ENCODE measurements at places on chromosomes 2 and 18.

DNA sequence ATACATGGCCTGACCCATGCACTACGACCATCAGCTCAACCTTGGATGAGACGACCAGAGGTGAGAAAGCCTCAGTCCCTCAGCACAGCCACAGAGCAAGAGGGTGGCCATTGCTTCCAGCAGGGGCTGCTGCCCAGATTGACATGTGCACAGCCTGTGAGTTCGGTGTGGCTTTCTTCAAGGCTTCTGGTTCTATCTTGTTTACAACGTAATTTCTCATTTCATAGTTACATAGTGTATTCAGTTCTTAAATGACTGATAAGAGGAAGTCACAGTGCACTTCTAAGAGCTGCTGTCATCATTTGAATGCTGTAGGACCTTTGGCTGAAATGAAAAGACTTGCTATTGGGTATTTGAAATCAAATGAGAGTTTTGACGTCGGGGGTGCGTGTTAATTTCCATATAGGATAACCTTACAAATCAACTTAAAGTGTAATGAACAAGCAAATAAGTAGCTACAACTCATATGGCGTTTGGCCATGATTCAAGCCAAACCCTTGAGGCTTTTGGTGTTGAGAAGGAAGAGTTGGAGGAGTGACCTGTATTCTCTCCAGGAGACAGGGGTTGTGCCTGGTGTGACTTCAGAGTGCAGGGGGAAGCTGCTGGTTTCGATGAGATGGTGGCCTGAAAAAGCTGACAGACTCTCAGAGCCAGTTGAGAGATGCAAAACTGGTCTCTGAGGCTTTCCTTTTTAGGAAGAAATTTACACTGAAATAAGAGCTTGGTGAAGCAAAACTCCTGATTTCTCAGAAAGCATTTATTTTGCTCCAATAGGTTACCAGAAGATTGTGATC lies 51.0 kb downstream of the TSHZ1 start:
- DNase-seq = no peak

DNA sequence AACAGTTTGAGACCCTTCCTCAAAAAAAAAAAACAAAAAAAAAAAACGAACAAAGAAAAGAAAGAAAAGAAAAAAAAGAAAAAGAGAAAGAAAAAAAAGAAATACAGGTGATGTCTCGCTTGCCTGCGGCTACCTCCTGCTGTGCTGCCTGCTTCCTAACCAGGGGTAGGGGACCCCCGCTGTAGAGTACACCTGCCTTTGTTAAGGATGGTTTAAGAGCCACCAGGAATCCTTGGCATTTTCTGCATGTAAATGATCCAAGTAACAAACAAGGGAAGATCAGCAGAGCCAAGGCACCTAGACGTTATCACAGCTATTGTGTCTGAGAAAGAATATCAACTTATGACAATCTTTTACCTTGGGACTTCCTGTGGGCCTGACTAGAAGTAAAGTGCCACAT lies 856.8 kb upstream of the GCFC2 start:
- DNase-seq = no peak

- DNase-seq = no peak
Measured at GRCh38 chr18:52553441-52553840, 213.4 kb downstream of the DCC start.

DNA sequence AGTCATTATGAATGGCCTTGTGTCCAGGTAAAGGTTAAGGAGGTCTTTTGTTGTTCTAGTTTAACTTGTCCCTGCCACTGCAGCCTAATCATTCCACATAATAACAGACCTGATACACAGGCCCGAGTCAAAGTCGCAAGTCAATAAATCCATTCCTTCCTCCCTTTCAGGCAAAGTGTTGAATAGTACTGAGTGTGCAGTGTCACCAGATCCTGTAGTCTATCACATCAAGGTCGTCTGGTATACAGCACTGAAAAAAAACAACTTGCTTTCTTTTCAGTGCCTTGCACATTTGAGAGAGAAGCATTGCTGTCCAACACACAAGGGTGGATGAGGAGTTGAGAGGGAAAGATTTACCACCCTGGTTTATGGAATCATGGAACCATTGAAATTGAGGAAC lies 606.2 kb downstream of the BCL11A start:
- no peak for DNase-seq

- no peak for DNase-seq
Measured at GRCh38 chr2:59627599-59627998, 925.9 kb downstream of the BCL11A start.

GRCh38 chr2:230888824-230889400 lies 24.2 kb downstream of the ITM2C start:
- DNase-seq = no peak

DNA sequence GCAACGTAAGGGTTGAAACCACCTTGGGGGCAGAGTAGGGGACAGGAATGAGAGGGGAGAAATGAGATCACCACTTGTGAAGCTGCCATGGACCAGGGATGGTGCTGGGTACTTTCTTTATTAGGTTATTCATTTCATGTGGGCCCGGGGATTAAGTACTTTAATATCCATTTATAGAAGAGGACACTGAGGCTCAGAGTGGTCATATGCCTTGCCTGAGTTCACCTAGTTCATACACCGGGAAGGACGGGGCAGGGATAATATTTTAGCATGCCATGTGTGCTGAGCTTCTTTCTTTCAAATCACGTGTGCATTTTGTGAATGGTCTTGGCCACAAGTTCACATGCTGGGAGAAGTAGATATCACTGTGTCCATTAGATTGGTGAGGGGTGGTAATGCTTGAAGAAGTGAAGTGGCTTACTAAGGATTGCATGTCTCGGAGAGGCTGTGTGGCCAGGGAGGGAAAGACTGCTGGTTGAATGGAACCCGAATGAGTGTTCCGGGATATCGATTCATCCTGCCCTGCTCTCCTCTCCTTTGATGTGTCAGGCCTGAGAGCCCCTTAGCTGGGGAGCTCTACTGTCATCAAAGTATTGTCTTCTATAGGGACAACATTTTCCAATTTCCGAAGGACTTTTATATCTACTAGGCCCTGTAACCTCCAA lies 187.1 kb downstream of the MYCN start:
- no peak for DNase-seq

DNA sequence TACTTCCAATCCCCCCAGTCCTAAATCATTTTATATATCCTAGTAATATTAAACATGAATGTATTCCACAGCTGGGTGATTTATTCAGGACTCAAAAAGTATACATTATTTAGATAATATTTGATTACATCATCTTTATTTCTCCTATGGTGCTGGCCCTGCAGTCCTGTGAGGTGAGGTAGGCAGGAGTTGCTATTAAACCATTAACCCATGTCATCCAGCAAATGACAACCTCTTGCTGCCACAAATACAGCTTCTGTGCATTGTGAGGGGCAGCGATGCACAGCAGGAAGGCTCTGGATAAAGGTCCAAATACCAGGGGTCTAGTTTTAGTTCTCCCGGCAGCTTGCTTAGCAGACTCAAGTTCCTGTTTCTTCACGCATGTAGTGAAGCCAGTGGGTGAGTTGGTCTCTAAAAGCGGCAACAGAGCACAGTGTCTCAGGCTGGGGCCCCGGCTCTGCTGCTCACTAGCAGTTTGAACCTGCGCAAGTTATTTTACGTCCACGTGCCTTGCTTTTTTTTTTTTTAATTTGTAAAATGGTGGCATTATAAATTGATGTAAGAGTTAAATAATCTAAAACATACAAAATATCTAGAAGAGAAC lies 36.1 kb downstream of the INSIG2 start:
- DNase-seq = no peak

GRCh38 chr2:71604726-71605120 lies 151.4 kb downstream of the DYSF start:
- DNase-seq = no peak

DNA sequence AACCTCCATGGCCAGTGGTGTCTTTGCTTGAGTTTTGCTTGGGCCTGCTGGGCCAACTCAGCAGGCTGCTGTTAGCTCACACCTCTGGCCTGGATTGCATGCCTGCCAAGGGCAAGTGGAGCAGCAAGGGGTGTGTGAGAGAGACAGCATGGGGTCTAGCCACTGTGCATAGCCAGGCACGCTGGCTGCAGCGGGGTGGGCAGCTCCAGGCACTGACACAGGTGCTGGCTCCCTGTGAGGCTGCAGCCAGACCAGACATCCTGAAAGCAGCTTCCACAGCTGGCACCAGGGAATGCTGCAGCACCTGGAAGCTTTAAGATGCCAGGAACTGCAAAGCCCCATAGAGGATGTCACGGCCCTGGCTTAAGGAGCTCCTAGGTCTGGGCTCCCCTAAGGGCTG lies 376.4 kb upstream of the VWC2L start:
- DNase-seq = no peak

DNA sequence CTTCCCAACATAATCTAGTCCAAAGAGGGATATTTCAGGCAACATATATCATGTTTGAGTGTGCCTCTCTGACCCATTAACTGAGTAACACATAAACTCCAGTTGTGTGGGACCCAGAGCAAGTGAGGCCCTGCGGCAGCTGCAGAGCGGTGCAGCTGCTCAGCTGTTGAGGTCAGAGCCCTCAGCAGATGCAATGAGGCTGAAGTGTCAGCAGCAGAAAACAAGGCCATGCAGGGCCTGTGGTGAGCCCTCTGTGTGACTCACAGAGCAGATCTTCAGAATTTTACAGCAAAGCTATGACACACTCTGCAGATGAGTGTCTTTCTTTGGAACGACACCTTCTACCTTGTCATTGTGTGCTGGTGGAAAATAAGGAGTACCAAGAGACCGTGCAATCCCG lies 168.5 kb downstream of the CBLN2 start:
- DNase-seq = no peak

- no peak for DNase-seq
Measured at GRCh38 chr18:37484983-37485834, 80.4 kb downstream of the CELF4 start.

GRCh38 chr2:160538559-160539355 lies 45.1 kb upstream of the RBMS1 start:
- DNase-seq = no peak

GRCh38 chr2:235779444-235779896 lies 285.6 kb downstream of the AGAP1 start:
- DNase-seq = no peak

GRCh38 chr2:216774620-216775019 lies 79.3 kb upstream of the IGFBP5 start:
- DNase-seq = no peak

GRCh38 chr2:25331686-25332365 lies 9.9 kb downstream of the DNMT3A start:
- DNase-seq = no peak

DNA sequence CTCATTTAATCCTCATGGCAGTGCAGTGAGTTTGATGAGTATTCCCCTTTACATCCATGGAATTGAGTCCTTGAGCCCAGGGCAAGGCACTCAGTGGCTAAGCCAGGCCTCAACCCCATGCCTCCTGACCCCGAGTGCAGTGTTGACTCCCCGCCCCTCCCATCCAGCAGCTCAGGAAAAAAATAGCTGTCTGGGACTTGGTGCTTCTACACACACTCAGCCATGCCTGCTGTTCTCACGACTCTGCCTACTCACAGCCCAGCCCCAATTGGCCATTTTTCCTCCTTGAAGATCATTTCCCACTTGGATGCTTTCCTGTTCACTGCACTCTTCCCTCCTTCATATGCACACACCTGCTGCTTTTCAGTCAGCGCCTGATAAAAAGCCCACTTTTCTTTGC lies 8.8 kb downstream of the FOSL2 start:
- DNase-seq = no peak

DNA sequence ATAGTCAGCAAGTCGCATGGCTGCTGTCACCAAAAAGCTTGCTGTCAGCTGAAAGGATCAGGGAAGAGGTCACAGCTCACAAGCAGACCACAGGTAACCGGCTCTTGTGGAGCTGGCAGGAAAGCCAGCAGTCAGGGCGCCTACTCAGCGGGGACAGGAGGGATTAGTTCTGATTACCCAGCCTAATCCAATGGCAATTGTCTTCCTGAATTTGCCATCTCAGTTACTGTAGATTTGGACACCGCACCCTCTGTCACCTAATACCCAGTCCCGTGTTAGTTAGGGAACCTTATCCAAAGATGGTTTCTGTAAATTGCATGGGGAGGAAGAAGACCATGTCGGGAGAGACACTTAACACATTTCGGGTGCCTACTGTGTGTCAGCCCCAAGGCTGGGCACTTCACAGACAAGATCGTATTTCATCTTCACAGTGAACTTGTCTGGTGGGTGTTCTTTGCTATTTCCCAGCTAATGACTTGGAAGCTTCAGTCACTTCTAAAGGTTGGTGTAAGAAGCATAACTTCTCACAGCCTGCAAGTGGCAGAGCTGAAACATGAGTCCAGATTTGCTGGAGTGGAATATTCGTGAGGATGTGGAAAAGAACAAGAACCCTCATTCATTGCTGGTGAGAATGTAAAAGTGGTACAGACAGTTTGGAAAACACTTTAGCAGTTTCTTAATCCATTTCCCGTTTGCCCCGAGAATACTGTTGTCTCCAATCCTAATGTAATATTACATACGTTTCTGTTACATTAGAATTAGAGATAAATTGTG lies 9.9 kb downstream of the ALPK2 start:
- DNase-seq = no peak

- no peak for DNase-seq
Measured at GRCh38 chr18:34315591-34316352, 91.1 kb upstream of the NOL4 start.

DNA sequence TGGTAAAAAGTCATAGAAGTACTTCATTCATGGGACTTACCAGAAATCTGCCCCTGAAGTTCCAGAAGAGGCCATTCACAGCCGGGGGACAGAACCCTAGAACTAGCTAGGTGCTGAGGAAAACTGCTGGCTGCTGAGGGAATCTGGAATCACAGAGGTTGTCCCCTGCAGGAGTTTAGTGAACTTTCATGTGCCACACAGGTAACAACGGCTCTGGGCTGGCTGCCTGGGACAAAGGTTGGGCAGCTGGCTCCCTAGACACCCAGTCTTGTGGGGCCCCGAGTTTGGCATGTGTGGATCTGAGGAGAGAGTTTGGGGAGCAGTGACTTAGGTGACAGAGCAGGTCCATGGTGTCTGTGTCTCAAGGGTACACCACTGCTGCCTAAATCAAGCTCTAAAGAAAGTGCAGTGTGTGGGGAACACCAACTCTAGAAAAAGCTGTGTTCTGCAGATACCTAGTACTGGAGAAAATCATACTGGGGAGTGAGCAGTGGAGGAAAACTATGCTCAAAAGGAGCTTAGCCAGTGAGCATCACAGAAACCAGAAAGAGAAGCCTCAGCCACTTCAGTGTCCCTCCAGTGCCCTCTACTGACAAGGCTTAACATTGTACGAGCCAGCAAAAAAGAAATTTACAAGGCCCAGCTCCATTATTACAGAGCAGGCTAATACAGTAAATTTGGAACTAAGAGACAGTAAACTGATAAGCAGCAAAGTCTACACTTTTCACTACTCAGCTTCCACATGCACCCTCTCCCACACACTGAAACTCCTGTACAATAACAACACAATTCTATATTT lies 15.2 kb downstream of the GALNT3 start:
- DNase-seq = no peak

DNA sequence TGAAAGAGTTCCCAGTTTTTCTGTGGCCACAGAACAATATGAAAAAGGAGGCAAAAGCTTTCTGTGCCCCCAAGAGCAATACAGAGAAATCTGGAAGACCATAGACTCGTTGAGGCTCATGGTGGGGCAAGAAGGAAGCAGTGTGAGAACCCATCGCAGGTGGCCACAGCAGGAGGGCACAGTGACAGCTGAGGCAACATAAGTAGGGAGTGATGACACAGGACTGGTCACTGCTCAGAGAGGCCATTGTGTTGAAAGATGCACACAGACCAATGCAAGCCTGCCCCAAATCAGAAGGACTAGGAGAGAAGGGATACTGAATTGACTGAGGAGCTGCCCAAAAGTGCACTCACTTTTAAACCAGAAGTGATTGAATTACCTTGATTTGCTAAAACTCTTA lies 483.6 kb downstream of the EPHA4 start:
- DNase-seq = no peak
